Brain (organoid and tissue), 16 donors: ENCODE measurements at places on chromosomes 1 and 21. TPM values are rescaled to one million over a fixed set of nuclear protein-coding genes. Genes with fewer than 3 reads are reported as not detected.
A peak's percentile ranks its signal among the peaks of the same experiment; 100 is the strongest.

Gene OR2AK2
- polyA plus RNA-seq, result not detected

DNA sequence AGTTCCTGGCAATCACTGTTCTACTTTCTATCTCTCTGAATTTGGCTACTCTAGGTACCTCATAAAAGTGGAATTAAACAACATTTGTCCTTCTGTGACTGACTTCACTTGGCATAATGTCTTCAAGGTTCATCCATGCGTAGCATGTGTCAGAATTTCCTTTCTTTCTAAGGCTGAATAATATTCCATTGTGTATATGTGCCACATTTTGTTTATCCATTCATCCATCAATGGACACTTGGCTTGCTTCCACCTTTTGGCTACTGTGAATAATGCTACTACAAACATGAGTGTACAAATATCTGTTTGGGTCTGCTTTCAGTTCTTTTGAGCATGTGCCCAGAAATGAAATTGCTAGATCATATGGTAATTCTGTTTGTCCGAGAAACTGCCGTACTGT lies 14.7 kb downstream of the CACHD1 start:
- DNase-seq, result peak; percentile 69

DNA sequence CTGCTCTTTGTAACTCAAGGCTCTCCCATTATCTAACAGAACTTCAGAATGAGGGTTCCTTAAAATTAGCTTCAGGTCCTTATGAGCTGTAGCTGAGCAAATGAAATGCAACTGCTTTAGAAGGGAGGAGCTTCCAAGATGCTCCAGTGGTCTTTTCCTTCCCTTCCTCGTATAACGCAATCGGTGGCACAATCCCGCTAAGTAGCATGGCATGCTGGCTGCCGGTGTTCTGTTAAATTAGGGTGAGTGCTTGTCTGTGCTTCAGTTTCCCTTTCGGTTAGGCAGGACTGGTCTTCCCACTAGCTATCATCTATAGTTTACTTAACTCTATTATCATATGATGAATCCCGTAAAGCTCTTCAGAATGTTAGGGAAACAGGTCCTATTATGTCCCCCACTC lies 917 bp downstream of the KIAA0040 start:
- no peak for DNase-seq

GRCh38 chr21:44931501-44932407 lies 8.1 kb upstream of the SLX9 start:
- DNase-seq, result no peak

DNA sequence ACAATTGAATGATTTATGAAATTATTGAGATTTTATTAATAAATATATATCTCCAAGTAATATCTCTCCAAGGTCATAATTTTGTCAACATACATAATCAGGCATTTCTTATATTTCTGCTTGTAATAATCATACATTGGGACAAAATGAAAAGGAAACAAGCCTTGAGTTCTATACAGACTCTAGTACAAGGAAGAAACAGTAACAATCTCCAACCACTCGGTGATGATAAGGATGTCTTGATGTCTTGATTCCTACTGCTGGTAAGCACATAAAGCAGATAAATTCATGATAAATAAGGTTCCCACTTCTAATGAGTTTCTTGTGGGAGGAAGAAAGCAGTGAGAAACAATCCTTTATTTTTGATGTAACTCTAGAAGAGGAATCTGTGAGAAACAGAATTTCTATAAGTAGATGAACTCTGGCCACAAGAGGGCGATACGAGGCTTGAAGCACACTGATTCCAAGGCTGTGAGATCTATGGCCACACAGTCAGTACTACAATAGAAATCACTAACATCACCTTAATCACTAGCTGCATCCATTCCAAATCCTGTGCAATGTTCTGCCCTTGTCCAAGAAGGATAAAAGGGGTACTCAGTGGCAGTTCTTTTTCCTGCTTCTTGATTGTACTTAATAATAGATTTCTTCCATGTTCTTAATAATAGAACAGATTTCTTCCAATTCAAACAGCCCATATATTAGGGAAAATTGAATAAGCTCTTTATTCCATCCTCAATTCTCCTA lies 41.4 kb upstream of the LRRC8B start:
- peak; percentile 91 for DNase-seq

GRCh38 chr1:1960480-1961196 lies 41.6 kb upstream of the TMEM52 start:
- no peak for DNase-seq
